G401 (cell line): ENCODE measurements at places on chromosomes 13 and 19. TPM values are rescaled to one million over a fixed set of nuclear protein-coding genes. Genes with fewer than 3 reads are reported as not detected.

CADM4 gene
- total RNA-seq = 47.8 and 58.7 TPM in 2 replicates

AZU1 gene
- total RNA-seq = 0.25 TPM in 1 of 2 replicates, not detected in the other

FFAR1 gene
- not detected in 2 replicates for total RNA-seq

DNA sequence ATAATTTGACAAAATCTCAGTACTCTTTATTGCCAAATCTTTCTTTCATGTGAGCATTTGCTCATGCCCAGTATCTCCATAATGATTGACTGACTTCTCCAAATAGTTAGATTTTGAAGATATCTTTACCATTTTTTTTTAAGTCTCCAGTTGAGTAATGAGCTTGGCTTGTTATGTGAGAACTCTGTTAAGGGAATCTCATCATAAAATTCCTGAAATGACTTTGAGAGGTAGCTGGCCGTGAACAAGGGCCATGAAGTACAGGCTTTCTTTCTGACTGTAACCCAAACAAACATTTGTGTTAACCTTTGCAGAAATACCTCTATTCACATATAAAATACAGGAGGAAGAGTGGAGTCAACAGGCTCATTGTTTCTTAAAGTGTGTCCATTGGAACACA lies 449.7 kb downstream of the IRS2 start:
- DNase-seq = no peak

FGF21 gene
- total RNA-seq = not detected in 2 replicates

DNA sequence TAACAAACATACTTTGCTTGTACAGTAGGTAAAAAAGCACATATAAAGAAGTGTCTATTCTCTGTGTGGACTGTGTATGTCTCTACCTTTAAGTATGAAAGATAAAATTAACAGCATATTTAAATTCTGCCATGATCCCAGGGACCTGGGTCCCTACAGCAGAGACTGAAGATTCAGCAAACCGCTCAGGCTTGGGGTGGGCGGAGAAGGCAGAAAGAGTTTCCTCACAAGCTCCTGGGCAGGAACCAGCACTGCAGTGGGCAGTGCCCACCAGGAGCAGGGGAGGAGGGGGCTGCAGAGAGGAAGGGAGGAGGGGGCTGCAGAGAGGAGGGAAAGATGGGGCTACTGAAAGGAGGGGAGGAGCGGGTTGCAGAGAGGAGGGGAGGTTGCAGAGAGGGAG lies 44.6 kb upstream of the GRTP1 start:
- no peak for DNase-seq

RYR1 gene
- total RNA-seq = 0.27 and 0.31 TPM in 2 replicates

DNA sequence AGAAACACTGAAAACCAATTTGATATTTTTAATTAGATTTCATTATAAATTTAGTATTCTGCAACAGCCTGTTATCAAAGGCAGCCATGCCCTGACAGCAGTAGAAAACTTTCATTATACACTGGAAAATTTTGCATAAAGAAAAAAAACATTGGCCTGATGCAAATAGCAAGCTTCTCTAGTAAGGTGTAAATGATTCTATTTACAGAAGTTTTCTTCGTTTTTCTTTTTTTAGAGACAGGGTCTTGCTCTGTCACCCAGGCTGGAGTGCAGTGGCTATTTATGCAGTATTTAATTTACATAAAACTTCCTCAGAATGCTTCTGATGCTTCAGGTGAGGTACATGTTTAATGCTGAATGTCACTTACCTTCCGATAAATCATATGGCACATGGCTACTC lies 67.0 kb downstream of the ABCC4 start:
- DNase-seq = no peak

DNA sequence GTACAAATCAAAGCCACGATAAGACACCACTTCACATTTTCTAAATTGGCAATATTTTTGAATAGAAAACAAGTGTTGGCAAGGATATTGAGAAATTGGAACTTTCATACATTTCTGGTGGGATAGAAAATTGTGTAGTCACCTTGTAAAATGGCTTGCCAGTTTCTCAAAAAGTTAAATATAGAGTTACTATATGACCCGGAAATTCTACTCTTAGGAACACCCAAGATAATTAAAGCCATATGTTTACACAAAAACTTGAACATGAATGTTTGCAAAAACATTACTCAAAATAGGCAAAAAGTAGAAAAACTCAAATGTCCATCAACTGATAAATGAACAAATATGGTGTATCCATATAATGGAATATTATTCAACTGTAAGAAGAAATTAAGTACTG lies 552.5 kb downstream of the TBC1D4 start:
- no peak for DNase-seq

DNA sequence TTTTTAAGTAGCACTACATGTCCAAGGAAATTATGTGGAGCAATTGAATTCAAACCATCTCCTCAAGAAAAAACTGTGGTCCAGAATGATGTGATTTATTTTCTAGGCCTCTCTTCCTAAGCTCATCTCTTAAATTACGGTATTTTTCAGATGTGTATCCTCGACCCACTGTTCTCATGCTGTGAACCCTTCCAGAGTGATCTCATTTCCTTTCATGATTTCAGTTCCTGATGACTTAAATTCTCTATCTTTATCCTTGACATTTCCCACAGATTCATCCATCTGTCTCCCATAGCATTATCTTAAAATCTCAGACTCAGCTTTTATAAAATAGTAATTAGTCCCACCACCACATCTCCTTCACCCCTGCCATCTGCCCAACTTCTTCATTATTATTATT lies 117.6 kb upstream of the SPRY2 start:
- DNase-seq = peak; percentile 45

DNA sequence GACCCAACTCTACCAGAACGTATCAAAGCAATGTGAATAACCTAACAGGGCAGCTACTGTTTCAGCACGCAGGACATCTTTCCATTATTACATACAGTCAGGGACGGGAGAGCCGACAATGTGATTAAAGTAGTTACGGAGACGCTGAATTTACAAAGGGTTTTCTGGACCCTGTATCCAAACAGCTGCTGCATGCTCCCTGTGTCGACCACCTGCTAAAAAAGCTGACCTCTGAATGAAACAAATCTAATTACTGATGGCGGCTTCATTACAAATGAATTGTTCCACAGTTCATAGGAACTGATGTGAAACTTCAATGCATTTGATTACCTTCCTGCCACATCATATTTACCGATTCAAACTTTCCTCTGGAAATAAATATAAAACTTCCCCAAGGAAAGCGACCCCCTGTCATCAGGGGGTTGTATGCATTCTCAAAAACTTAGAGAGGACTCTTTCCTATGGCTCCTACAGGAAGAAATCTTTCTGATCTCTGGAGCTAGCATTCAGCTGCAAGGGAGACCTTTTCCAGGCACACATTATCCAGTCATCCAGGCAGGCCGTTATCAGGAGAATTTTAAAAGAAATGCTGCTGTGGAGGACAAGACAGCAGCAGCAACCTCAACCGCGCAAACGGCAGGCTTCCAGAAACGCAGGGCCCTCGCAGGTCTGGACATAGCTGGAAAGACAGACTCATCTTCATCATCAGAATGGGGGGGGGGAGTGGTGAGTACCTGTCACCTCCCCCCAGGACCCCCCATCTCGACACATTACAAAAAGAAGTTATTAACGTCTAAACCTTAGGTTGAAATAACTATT lies 3.1 kb downstream of the EFNB2 start:
- no peak for DNase-seq

DNA sequence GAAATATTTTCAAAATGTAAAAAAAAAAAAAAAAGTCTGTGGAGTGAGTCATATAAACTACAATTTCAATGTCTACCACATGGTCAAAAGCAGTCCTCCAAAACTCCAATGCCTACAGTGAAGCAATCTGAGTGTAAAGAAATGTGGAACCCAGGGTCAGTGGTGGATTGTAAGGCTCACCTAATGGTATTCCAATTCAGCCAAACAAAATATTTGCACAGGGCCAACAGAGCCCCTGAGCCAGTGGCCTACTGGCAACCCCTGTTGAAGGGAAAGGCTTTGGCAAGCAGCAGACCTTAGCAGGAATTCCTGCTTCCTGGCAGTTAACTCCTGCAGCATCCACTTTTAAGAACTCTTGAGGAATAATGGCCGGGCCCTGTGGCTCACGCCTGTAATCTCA lies 3.4 kb downstream of the DNMT1 start:
- no peak for DNase-seq

- DNase-seq = peak; percentile 61
Observed at GRCh38 chr19:48836089-48837017, at the start of gene HSD17B14. TSS of gene HSD17B14 (minus strand) at chr19:48836491. CDS start at chr19:48836411, 80 bp downstream.

POSTN gene
- total RNA-seq = 0.31 TPM in 1 of 2 replicates, not detected in the other

GRCh38 chr13:113748862-113749451 lies 10.1 kb upstream of the TMEM255B start:
- no peak for DNase-seq

OVOL3 gene
- total RNA-seq = not detected in 2 replicates

ABHD17A gene
- total RNA-seq = 94.4 and 130 TPM in 2 replicates

GRCh38 chr19:44645407-44646048 lies 1.8 kb downstream of the PVR start:
- DNase-seq = no peak

GRCh38 chr19:12774588-12775555 lies at the start of gene HOOK2:
TSS of gene HOOK2 (minus strand) at chr19:12775552. CDS start at chr19:12775449, 103 bp downstream.
- DNase-seq = peak; percentile 52

- DNase-seq = no peak
Observed at GRCh38 chr13:61874970-61875579, 459.4 kb upstream of the PCDH20 start.

C5AR2 gene
- total RNA-seq = not detected in 2 replicates

ZNF486 gene
- total RNA-seq = not detected in 2 replicates

ZNF433 gene
- total RNA-seq = 0.43 TPM in 1 of 2 replicates, not detected in the other

- DNase-seq = no peak
Observed at GRCh38 chr13:32147976-32148375, 116.4 kb downstream of the FRY start.

DNA sequence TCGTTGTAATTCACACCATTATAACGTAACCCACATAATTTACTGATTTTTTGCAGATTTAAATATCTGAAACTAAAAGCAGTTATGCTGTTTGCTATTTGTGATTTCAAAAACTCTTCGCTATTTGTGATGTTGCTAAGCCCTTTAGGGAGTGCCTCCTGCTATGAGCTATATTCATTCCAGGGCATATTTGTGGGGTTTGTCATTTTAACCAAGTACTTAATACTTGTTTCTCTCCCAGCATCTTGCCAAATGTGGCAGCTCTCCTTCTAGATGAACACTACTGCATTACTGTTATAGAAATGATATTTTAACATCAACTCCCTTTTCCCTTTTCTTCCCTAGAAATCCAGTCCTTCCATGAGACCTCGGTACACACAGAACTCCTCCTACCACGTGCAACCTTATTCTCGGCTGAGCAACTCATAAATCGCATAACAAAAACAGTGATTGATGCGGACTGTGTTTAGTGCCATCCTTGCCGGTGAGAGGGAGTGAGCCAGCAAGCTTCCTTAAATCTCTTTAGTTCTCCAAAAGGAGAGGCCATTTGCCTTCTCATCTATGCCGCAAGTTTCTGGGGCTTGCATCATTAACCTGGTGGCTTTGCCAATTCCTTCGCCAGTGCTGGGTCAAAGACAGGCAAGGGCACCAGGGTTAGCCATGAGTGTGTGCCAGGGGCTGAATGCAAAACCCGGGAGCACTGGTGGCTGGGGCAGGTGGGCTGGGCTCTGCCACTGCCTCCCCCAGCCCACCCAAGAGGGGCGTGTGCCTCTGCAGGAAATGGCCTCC lies 33.4 kb downstream of the RFX2 start:
- no peak for DNase-seq

NLRP4 gene
- total RNA-seq = 0.07 TPM in 1 of 2 replicates, not detected in the other

- DNase-seq = peak; percentile 65
Observed at GRCh38 chr13:84896128-84896527, 903.1 kb downstream of the SLITRK6 start.

DNA sequence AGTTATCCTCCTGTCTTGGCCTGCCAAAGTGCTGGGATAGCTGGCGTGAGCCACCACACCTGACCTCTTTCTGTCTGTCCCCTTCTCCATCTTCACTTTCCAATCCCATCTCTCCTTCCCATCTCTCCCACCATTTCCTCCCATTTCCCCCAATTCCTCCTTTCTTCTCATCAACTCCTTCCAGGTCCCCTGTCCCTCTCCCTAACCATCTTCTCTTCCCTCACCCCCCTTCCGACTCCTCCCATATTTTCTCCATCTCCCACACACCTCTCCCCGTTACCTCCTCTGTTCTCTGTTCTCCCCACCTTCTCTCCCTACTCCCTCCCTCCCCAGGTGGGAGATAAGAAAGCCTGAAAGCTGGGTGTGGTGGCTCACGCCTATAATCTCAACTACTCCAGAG lies 40.6 kb downstream of the KEAP1 start:
- no peak for DNase-seq

DNA sequence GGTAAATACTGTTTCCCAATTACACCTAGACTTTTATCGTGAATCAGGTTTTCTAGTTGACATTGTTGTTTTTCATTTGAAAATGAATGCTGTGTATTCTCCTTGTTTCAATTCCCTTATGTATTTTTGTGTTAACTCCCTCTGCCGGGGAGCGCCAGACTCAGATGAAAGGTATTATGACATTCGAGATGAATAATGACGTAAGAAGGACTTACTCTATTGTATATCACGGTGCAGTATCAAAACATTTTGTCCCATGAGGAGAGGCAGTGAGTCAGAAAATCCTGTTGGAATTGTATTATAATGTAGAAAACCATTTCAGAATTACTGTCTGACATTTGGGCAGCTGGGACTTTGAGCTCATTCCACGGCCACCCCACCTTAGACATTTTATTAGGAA lies 61.6 kb downstream of the LRCH1 start:
- DNase-seq = no peak

GRCh38 chr19:28855216-28855615 lies 357.7 kb downstream of the UQCRFS1 start:
- DNase-seq = no peak

DNA sequence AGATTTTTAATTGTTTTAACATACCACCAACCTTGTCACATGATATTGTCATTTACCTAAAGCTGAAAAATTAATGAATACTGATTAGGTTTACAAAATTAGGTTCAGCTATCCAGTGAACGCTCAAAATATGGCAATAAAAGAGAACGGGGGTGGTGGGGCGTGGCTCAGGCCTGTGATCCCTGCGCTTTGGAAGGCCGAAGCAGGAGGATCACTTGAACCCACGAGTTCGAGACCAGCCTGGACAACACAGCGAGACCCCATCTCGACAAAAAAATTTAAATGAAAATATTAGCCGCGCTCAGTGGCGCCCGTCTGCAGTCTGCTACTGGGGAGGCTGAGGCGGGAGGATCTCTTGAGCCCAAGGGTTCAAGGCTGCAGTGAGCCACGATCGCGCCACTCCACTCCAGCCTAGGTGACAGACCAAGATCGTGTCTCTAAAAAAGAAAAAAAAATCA lies 516 bp upstream of the FAM32A start:
- no peak for DNase-seq

DNA sequence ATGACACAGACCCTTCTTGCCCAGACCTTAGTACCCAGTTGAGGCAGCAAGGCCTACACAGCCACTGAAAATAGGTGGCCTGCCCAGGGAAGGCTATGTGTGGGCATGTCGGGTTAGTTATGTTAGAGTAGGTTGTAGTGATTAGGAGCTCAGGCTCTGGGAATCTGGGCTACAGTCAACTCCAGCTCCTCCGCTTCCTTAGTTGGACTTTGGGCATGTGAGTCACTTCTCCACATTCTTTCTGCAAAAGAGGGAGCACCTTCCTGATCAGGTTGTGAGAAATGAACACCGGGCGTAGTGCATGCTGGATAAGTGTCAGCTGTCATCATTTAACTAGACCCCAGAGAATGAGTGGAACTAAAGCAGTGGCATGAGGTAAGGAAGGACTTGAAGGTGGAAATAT lies 64.8 kb downstream of the ARHGAP35 start:
- no peak for DNase-seq

GRCh38 chr13:99015606-99016490 lies 38.0 kb upstream of the DOCK9 start:
- peak; percentile 86 for DNase-seq

- DNase-seq = no peak
Observed at GRCh38 chr19:49425922-49426592, 869 bp downstream of the GFY start.

GRCh38 chr13:74575729-74576125 lies 441.5 kb upstream of the KLF12 start:
- peak; percentile 60 for DNase-seq
